ENCODE measurements at places on chromosomes 5 and 9. TPM values are rescaled to one million over a fixed set of nuclear protein-coding genes. Genes with fewer than 3 reads are reported as not detected.

HK3 gene
- 2.7 TPM for polyA plus RNA-seq

SLC36A2 gene
- polyA plus RNA-seq = 5.8 TPM

CSF2 gene
- not detected for polyA plus RNA-seq

SLC25A2 gene
- not detected for polyA plus RNA-seq

PCSK1 gene
- polyA plus RNA-seq = 0.13 TPM

AQP7 gene
- polyA plus RNA-seq = 10.8 TPM

PCDHGA2 gene
- 0.22 TPM for polyA plus RNA-seq

CLIC3 gene
- polyA plus RNA-seq = 0.55 TPM

IFNK gene
- not detected for polyA plus RNA-seq

COL23A1 gene
- polyA plus RNA-seq = 0.69 TPM

KIAA1958 gene
- polyA plus RNA-seq = 1.4 TPM

LRRC19 gene
- polyA plus RNA-seq = 0.01 TPM

OCLN gene
- 0.14 TPM for polyA plus RNA-seq

NFIB gene
- 6.1 TPM for polyA plus RNA-seq

RANBP3L gene
- 0.04 TPM for polyA plus RNA-seq

INSL4 gene
- 0.04 TPM for polyA plus RNA-seq

GDF9 gene
- polyA plus RNA-seq = 0.07 TPM

TRPM6 gene
- 0.12 TPM for polyA plus RNA-seq

FAM13B gene
- 4.2 TPM for polyA plus RNA-seq

FIBCD1 gene
- 0.01 TPM for polyA plus RNA-seq

POLR1E gene
- 21.6 TPM for polyA plus RNA-seq

OMD gene
- 0.98 TPM for polyA plus RNA-seq

CD74 gene
- polyA plus RNA-seq = 83.7 TPM

C5orf34 gene
- polyA plus RNA-seq = 0.10 TPM

CKMT2 gene
- polyA plus RNA-seq = 1,358 TPM

TBC1D13 gene
- 15.3 TPM for polyA plus RNA-seq

FKTN gene
- 2.0 TPM for polyA plus RNA-seq

SEMA5A gene
- 0.24 TPM for polyA plus RNA-seq

PALM2AKAP2 gene
- polyA plus RNA-seq = 0.17 TPM

BHMT2 gene
- polyA plus RNA-seq = 1.9 TPM

SLC27A4 gene
- 24.7 TPM for polyA plus RNA-seq

PFN3 gene
- not detected for polyA plus RNA-seq

NR4A3 gene
- polyA plus RNA-seq = 3.4 TPM

SOX30 gene
- not detected for polyA plus RNA-seq

Data from psoas muscle (tissue), 8 donors.